Tibial nerve (tissue), 4 donors: ENCODE measurements at places on chromosomes 7 and 10.

GRCh38 chr7:28958235-28958979 is at the start of gene TRIL:
TRIL (minus strand) TSS chr7:28958330; CDS start chr7:28958046, 284 bp downstream.
- peak; percentile 25 for DNase-seq
- H3K36me3 ChIP-seq: no peaks in the 10 kb centered on the region
- H3K27me3 ChIP-seq: peaks cover 41% of the 10 kb centered on the region

GRCh38 chr10:105952153-105952552 is 1212.4 kb downstream of the SORCS1 start:
- H3K27me3 ChIP-seq: no peaks in the 10 kb centered on the region
- H3K4me3 ChIP-seq: no peak overlapping the region
- no peaks in the 10 kb centered on the region for H3K36me3 ChIP-seq
- H3K4me1 ChIP-seq: peaks cover 12% of the 10 kb centered on the region
- peak overlapping the region; percentile 20 for H3K27ac ChIP-seq

- H3K4me1 ChIP-seq: no peaks in the 10 kb centered on the region
- H3K36me3 ChIP-seq: no peaks in the 10 kb centered on the region
- H3K4me3 ChIP-seq: no peak overlapping the region
- H3K27ac ChIP-seq: no peak overlapping the region
These were observed 256.5 kb downstream of the PHTF2 start for GRCh38 chr7:78055001-78055573.

DNA sequence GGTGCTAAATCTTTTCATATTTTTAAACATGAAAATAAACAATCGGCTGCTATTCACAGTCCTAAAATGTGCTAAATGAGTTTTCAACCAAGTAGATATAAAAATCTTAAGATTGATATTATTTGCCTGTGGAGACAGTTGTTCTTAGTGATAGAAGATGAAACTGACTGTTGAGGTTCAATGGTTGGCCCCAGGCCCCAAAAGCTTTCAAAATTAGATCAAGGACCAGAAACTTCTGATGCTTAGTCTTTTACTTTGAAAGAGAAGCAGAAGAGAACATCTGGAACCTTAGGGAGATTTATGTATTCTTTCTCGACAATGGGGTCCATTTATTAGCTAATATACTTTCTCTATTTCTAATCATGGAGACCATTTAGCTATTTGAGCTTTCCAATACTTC is 155.8 kb downstream of the REEP3 start:
- DNase-seq: no peak
- H3K36me3 ChIP-seq: no peaks in the 10 kb centered on the region
- no peak overlapping the region for H3K27ac ChIP-seq
- H3K4me1 ChIP-seq: peaks cover 23% of the 10 kb centered on the region

DNA sequence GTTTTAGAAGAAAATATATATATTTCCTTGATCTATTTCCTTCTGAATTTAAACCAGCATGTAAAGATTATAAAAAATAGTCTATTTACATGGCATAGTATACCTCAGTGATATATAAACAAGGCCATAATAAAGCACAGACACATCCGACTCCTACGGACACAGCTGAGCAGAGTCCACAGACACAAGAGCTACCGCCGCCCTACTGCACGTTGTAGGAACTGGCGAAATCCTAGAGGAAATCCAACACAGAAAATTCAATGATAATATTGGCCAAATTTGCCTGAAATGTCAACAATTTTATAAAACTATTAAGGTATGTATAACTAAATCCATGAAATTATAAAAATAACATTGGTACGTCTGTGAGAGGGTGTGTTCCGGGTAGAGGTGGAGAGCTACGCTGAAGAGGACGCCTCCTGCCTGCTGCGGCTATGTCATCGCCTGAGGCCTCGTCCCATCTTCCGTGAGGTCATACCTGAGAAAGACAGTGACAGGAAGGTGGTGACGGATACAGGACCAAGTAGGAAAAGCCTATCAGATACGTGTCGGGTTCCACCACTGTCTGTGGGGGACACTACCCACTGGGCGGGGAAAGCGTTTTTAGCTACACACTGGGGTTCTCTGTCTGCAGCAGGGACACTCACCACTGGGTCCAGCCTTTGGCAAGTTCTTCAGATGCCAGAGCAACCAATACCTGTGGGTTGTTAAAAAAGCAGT is 29.3 kb upstream of the NCAPG2 start:
- H3K4me1 ChIP-seq: no peaks in the 10 kb centered on the region
- no peak for DNase-seq
- H3K36me3 ChIP-seq: peaks cover 98% of the 10 kb centered on the region
- H3K27me3 ChIP-seq: no peaks in the 10 kb centered on the region
- no peak overlapping the region for H3K27ac ChIP-seq
- H3K4me3 ChIP-seq: no peak overlapping the region

- peaks cover 6% of the 10 kb centered on the region for H3K4me1 ChIP-seq
- no peak overlapping the region for H3K27ac ChIP-seq
- H3K27me3 ChIP-seq: no peaks in the 10 kb centered on the region
- no peak overlapping the region for H3K4me3 ChIP-seq
- no peaks in the 10 kb centered on the region for H3K36me3 ChIP-seq
These were observed 226.0 kb downstream of the PRPF18 start for GRCh38 chr10:13812804-13813203.

DNA sequence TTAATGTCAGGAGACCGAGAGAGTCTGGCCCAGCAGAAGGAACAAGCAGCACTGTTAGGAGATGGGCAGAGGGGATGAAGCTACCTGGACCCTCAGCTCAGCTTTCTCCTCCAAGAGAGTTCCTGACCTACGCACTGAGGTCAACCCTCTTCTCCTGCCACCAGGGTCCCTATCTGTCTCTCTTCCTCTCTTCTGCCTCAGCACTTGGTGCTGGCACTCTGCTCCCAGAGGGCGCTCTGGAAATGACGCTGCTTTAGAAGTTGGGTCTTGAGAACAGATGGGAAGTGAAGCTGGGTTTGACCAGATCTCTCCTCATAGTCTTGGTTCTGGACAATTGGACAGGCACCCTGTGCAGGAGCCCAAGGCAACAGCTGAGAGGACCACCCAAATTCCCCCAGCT is 216.0 kb upstream of the AGK start:
- H3K27ac ChIP-seq: no peak overlapping the region
- H3K4me1 ChIP-seq: no peaks in the 10 kb centered on the region
- DNase-seq: no peak
- no peak overlapping the region for H3K4me3 ChIP-seq
- H3K27me3 ChIP-seq: no peaks in the 10 kb centered on the region
- H3K36me3 ChIP-seq: no peaks in the 10 kb centered on the region

GRCh38 chr10:34506786-34507185 is 308.3 kb downstream of the PARD3 start:
- no peak for DNase-seq
- no peaks in the 10 kb centered on the region for H3K36me3 ChIP-seq
- H3K4me1 ChIP-seq: peaks cover 8% of the 10 kb centered on the region
- no peak overlapping the region for H3K4me3 ChIP-seq
- H3K27ac ChIP-seq: no peak overlapping the region
- H3K27me3 ChIP-seq: no peaks in the 10 kb centered on the region

- no peak overlapping the region for H3K4me3 ChIP-seq
- DNase-seq: no peak
- H3K27ac ChIP-seq: no peak overlapping the region
- H3K36me3 ChIP-seq: no peaks in the 10 kb centered on the region
These were observed 1.6 kb downstream of the WEE2 start for GRCh38 chr7:141709749-141710148.

GRCh38 chr7:74115326-74115725 is 31.7 kb downstream of the LIMK1 start:
- H3K4me3 ChIP-seq: no peak overlapping the region
- no peaks in the 10 kb centered on the region for H3K36me3 ChIP-seq
- H3K27me3 ChIP-seq: no peaks in the 10 kb centered on the region
- DNase-seq: no peak
